ENCODE measurements at places on chromosomes 13 and 19.

DNA sequence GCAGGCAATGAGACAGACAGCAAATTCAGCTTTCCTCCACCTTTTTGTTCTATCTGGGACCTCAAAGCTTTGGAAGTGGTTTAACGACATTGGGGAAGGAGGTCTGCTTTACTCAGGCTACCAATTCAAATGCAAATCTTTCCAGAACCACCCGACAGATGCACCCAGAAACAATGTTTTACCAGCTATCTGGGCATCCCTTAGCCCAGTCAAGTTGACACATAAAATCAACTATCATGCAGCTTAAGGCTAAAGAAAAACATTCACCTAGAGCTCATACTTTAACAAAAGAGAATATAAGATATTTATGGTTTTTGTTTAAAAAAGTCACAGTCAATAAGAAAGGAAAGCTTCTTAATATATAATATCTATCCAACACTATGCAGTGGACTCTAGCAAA lies 246.0 kb downstream of the NALCN start:
- DNase-seq: no peak

DNA sequence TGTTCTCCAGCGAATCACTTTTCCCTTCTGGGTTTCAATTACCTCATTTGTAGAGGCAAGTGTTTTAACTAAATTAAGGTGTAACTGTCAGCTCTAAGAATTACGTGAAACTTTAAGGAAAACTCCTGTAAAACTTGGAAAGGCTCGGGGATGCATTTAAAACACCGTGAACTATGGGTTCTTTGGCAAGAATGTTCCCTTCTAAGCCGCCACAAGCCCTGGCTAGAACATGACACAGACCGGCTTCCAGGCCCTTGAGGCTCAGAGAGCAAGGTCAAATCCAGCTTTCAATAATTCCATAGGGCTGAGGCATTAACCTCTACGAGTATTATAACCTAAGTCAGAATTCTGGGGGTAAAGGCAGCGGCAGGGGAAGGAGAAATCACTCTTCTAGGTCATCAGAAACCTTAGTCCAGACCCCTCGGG lies 685 bp downstream of the VWA8 start:
- DNase-seq: no peak

DNA sequence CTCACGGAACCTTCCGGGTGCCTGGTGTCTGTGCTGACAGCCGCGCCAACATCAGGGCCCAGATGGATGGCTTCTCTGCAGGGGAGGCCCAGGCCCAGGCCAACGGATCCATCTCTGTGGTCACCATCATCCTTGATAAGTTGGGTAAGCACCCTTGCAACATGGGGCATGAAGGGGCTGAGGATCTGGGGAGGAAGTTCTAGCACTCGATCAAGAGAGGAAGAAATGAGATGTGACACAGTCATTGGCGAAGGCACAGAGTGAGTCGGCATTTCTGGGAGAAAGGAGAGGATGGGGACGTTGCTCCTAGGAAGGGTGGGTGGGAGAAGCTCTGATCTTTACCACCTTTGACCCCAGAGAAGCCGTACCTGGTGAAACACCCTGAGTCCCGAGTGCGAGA lies 4.4 kb downstream of the CILP2 start:
- no peak for DNase-seq

GRCh38 chr19:5154129-5154798 lies 185.4 kb downstream of the KDM4B start:
- peak; percentile 76 for DNase-seq

DNA sequence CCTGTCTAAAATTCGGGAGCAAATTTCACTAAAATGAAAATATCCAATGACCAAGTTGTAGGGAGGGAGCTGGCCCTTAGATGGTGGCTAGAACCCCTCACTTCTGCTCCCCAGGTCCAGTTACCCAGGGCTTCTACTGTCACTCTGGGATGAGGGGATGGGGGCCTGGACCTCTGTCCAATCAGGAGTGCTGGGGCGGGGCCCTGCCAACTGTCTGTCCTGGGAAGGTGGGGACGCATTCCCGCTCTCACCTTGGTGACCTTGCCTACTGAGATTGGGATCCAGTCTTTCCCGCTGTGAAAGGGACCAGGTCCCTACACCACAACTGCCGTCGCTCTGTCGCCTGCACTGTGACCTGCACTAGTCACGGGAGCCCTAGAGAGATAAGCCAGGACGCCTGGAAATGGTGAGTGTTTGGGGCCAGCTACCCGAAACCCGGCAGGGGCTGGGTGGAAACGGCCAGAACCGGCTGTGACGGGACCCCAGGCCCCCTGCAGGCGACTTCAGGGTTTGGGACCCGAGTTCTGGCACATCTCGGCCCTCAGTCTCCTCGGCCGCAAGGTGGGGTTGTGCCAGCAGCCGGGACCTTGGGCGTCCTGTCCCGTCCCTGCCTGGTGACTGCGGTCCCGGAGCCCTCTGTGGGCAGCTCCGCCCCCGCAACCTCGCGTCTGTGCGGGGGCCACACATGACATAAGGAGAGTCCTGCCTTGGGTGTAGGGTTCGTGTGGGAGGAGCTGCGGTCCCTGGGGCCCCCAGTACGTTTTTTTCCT lies 22.8 kb downstream of the ZNF20 start:
- DNase-seq: no peak

DNA sequence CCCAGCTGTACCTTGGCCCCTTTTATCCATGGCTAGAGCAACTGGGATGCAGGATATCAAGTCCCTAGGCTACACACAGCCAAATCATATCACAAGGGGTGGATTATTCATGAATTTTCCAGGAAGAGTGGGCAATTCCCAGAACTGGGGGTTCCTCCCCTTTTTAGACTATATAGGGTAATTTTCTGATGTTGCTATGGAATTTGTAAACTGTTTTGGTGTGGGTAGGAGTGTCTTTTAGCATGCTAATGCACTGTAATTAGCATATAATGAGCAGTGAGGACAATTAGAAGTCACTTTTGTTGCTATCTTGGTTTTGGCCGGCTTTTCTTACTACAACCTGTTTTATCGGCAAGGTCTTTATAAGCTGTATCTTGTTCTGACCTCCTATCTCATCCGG lies 18.0 kb upstream of the IGFL4 start:
- no peak for DNase-seq

GRCh38 chr19:47479701-47480503 lies 4.1 kb downstream of the KPTN start:
- no peak for DNase-seq

DNA sequence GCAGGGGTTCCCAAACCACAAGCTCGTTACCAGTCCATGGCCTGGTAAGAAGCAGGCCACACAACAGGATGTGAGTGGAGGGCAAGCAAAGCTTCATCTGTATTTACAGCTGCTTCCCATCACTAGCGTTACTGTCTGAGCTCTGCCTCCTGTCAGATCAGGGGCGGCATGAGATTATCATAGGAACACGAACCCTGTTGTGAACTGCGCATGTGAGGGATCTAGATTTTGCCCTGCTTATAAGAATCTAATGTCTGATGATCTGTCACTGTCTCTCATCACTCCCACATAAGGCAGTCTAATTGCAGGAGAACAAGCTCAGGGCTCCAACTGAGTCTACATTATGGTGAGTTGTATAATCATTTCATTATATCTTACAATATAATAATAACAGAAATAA lies 677.4 kb upstream of the SLITRK6 start:
- no peak for DNase-seq

- DNase-seq: no peak
These were observed 43.4 kb downstream of the CRTC1 start for GRCh38 chr19:18726846-18727245.

GRCh38 chr19:3556423-3556977 lies 886 bp downstream of the MFSD12 start:
- peak; percentile 36 for DNase-seq

- DNase-seq: no peak
These were observed 77.6 kb upstream of the FAM216B start for GRCh38 chr13:42703740-42704139.

- no peak for DNase-seq
These were observed 2.6 kb downstream of the UBXN6 start for GRCh38 chr19:4454747-4455718.

GRCh38 chr19:38375098-38375493 lies 725 bp downstream of the PSMD8 start:
- no peak for DNase-seq

DNA sequence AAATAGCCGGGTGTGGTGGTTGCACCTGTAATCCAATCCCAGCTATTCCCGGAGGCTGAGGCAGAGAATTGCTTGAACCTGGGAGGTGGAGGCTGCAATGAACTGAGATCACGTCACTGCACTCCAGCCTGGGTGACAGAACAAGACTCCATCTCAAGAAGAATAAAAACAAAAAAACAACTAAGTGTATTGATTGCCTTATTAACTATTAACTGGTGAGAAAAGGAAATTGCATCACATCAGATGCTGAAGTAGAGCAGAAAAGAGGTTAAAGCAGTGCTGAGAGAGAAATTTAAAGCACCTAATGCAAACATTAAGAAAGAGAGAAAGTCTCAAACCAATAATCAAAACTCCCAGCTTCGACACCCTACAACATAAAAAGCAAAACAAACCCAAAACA lies 38.3 kb downstream of the KPNA3 start:
- DNase-seq: no peak

DNA sequence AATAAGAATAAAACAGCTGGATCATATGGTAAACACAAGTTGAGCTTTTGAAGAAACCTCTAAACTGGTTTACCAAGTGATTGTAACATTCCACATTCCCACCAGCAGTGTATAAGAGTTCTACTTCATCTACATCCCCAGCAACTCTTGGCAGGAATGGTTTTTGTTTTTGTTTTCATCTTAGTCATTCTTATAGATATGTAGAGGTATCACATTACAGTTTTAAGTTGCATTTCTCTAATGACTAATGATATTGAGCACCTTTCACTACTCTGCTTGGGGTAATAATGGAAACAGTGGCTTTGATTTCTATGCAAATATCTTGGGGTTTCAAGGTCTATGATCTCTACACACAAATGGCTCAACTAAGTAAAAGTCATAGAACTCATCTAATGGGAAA lies 614.5 kb downstream of the TBC1D4 start:
- DNase-seq: no peak

- peak; percentile 66 for DNase-seq
These were observed 39.4 kb downstream of the ZNF136 start for GRCh38 chr19:12202250-12202649.

DNA sequence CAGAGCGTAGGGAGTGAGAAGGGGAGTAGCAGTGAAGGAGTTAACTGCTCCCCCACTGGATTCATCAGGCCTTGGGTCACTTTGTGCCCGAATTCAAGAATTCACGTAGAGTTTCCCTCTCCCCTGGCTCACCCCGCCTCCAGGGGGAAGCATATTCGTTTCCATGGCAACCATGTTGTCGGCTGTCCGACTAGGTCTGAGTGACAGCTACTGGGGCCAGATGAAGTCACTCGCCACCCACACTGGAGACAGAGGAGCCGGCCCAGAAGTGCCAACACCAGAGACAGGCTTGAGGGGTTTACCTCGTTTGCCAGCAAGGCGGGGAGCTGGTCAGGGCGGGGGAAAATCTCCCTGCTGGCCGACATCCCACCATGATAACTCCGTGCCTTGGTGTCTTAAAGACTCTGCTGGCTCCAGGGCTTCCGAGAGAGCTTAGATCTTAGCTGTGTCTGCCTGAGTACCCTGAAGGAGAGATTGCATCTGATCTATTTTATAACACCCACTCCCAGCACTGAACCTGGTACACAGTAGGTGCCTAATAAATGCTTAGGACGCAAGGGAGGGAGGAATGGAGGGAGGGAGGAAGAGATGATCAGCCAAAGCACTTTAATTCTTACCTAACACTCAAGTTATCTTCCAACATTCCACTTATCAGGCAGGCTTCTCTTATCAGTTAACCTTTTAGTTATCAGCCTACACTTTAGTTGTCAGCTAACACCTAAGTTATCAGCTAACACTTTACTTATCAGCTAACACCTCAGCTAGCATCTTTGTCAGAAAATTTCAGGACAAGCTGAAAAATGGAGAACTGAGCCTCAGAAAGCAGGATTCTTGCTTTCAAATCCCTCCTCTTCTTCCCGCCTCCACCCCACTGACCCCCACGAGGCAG lies 57.2 kb upstream of the ZNRF4 start:
- DNase-seq: no peak

- peak; percentile 95 for DNase-seq
These were observed 15.1 kb downstream of the CCDC124 start for GRCh38 chr19:17947815-17948513.

- no peak for DNase-seq
These were observed 221.4 kb upstream of the SLC10A2 start for GRCh38 chr13:103287659-103288058.

GRCh38 chr13:94494026-94494425 lies 14.5 kb upstream of the DCT start:
- DNase-seq: no peak

- no peak for DNase-seq
These were observed 166.6 kb downstream of the RAP2A start for GRCh38 chr13:97600458-97601075.

GRCh38 chr13:50209631-50210030 lies 194.4 kb downstream of the KCNRG start:
- DNase-seq: no peak

DNA sequence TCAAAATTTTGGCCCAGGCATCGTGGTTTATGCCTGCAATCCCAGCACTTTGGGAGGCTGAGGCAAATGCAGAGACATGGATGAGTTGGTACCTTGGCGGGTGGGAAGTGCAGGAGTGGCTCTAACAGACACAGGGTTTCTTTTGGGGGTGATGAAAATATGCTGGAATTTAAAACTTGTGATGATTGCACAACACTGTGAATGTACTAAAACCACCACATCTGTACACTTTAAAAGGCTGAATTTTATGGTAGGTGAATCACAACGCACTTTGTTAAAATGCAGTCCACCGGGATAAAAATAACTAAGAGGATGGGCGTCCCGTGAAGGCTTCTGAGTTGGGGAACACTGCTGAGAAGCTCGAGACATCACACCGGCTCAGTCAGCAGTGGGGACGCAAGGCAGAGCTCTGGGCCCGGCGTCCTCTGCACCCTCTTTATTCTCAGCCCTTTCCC lies 47.1 kb downstream of the MLLT1 start:
- no peak for DNase-seq

DNA sequence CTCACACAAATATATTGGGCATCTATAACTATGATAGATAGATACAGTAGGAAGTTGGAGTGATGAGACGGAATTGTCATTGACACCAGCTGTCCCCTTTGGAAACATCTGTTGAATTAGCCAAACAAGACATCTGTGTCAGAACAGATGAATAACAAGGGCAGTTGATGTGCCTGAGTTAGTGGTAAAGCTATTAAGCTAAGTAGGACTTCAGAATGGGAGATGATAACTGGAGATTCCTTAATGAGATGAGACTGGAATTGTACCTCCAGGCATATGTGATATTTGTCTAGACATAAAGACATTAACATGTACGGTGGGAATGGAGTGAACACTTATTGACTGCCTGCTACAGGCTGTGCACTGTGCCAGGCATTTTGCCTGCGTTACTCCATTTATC lies 78.7 kb downstream of the MBNL2 start:
- DNase-seq: no peak

DNA sequence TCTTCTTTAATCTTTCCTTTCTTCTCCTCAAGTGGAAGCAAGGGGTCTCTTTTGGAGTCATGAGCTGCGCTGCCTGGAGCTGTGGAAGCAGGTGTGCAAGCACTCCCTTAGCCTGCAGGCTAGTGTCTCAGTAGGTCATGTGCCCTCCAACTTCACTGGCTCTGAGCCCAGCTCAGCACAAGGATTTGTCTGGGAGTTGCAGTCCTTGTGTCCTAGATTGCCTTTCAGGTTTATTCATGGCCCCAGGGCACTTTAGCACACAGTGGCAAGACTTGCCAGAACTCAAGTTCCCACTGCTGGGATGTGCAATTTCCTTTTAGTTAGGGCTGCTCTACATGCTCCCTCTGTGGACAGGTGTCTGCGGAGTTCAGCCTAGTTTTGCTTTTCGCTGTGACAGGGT lies 211.7 kb downstream of the LIG4 start:
- DNase-seq: no peak

GRCh38 chr13:43544631-43545030 lies 242.1 kb downstream of the ENOX1 start:
- no peak for DNase-seq

GRCh38 chr13:51786425-51787265 lies 17.3 kb downstream of the DHRS12 start:
- no peak for DNase-seq

Data from stimulated activated CD8-positive, alpha-beta memory T cell treated with anti-CD3 and anti-CD28 coated beads, Interleukin-4, amount 100 ng/mL, for 48 hours (primary cell).